Natural killer cell (primary cell): ENCODE measurements at places on chromosomes 1 and 21.

DNA sequence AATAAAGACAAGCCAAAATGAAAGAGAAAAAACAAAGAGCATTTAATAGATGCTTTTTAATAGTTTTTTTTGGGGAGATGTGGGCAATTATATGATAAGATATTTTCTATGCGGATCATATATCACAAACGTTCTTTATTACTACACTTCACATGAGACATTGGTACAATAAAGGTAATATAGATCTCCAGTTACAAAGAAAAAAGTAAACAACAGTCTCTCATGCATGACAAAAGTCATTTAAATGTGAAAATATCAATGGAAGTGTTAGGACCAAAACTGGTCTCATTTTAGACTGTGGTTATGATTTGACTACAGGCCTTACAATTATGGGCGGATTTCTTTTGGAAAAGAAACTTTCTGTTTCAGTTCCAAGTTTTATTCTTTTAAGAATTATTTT is 687.0 kb downstream of the ADGRL2 start:
- no peak for DNase-seq

GRCh38 chr1:68255301-68255700 is 23.0 kb upstream of the WLS start:
- no peak for DNase-seq

GRCh38 chr1:23423415-23424292 is 894 bp downstream of the TCEA3 start:
- peak; percentile 25 for DNase-seq

GRCh38 chr21:41707231-41707959 is 59.5 kb downstream of the RIPK4 start:
- no peak for DNase-seq

- no peak for DNase-seq
Observed at GRCh38 chr1:33828059-33828458, 35.8 kb upstream of the HMGB4 start.

- DNase-seq: peak; percentile 63
Observed at GRCh38 chr1:181397845-181398244, 85.5 kb upstream of the CACNA1E start.

DNA sequence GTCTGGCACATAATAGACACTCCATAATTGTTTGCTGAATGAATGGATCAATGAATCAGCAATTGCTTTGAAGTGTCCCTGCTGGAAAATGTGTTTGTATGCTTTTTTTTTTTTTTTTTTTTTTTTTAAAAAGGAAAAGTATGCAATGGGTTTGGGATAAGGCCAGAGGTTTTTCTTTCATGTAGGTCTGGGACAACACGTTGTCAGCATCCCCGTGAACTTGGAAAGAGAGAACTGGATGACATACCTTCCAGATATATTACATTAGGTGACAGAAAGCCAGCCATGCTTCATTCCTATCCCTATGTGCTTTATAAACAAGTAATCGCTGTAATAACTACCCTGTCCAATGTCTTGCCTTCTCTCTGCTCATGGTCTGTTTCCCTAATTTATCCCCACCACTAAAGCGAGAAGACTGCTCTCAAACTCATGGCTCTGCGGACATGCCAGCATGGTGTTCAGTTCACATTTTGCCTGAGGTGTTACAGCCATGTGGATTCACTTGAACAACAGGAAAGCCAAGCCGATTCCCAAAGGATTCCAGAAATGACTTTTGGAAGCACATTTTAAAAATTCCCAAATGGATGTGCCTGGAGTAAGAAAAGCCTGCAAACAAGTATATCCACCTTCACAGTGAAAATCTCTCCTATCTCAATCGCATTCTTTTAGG is 34.8 kb upstream of the GREM2 start:
- no peak for DNase-seq
